Cardiac muscle cell (in vitro differentiated cells and primary cell): ENCODE measurements at places on chromosomes 3 and 15. TPM values are rescaled to one million over a fixed set of nuclear protein-coding genes. Genes with fewer than 3 reads are reported as not detected.
A peak's percentile ranks its signal among the peaks of the same experiment; 100 is the strongest.

CASR gene
- 0.04 and 0.06 TPM in 2 replicates for total RNA-seq

TMEM62 gene
- total RNA-seq, result 8.6 and 9.1 TPM in 2 replicates

SMAD6 gene
- 232 and 274 TPM in 2 replicates for total RNA-seq

ELL3 gene
- total RNA-seq, result 2.6 and 4.3 TPM in 2 replicates

PPARG gene
- total RNA-seq, result 0.32 and 0.45 TPM in 2 replicates

MYO5A gene
- 15.2 and 27.7 TPM in 2 replicates for total RNA-seq

ADAMTS7 gene
- 20.4 and 35.3 TPM in 2 replicates for total RNA-seq

GASK1A gene
- total RNA-seq, result 0.78 and 0.80 TPM in 2 replicates

MIX23 gene
- total RNA-seq, result 54.8 and 60.7 TPM in 2 replicates

MEIS2 gene
- 326 and 432 TPM in 2 replicates for total RNA-seq

IL5RA gene
- 0.07 TPM in 1 of 2 replicates, not detected in the other for total RNA-seq

C15orf62 gene
- 1.2 and 1.6 TPM in 2 replicates for total RNA-seq

CACNA1D gene
- total RNA-seq, result 66.7 and 159 TPM in 2 replicates

GRCh38 chr15:78749831-78750230 is 61.4 kb downstream of the ADAMTS7 start:
- no peaks in the 10 kb centered on the region for H3K27me3 ChIP-seq
- H3K27ac ChIP-seq, result no peak overlapping the region
- peaks cover 3% of the 10 kb centered on the region for H3K4me1 ChIP-seq
- H3K36me3 ChIP-seq, result no peaks in the 10 kb centered on the region
- DNase-seq, result no peak

DNA sequence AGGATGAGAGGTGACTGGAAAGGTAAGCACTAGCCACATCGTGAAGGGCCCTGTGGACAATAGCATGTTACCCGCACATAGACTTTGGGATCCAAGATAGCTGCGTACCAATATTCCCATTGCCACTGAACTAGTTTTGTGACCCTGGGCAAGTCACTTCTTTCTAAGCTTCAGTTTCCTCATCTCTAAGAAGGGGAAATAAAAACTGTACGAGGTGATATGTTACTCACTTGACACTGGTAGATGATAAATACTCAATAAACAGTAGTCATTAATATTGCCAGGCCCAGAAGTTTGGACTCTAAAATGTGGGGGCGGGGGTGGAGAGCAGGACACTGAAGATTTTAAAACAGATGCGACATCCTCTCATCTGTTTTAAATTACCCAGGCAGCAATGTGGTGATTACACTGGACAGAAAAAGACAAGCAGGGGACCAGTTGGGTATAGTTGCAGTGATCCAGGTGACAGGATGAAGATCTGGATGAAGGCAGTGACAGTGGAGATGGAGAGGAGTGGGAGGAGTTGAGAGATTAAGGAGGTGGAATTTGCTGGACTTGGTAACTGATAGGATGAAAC is 2.5 kb downstream of the ATG7 start:
- H3K27me3 ChIP-seq, result no peaks in the 10 kb centered on the region
- H3K36me3 ChIP-seq, result no peaks in the 10 kb centered on the region
- DNase-seq, result no peak

GRCh38 chr3:124032311-124032880 is 40.5 kb upstream of the ROPN1 start:
- peak overlapping the region; percentile 46 for H3K4me3 ChIP-seq
- peaks cover 3% of the 10 kb centered on the region for H3K4me1 ChIP-seq
- peaks cover 80% of the 10 kb centered on the region for H3K27me3 ChIP-seq
- H3K27ac ChIP-seq, result peak overlapping the region; percentile 49

- H3K4me3 ChIP-seq, result no peak overlapping the region
- H3K4me1 ChIP-seq, result peaks cover 12% of the 10 kb centered on the region
- H3K27me3 ChIP-seq, result peaks cover 3% of the 10 kb centered on the region
- no peak overlapping the region for H3K27ac ChIP-seq
- DNase-seq, result peak; percentile 50
- H3K36me3 ChIP-seq, result no peaks in the 10 kb centered on the region
Observed at GRCh38 chr15:43930079-43930478, 103.3 kb downstream of the WDR76 start.

DNA sequence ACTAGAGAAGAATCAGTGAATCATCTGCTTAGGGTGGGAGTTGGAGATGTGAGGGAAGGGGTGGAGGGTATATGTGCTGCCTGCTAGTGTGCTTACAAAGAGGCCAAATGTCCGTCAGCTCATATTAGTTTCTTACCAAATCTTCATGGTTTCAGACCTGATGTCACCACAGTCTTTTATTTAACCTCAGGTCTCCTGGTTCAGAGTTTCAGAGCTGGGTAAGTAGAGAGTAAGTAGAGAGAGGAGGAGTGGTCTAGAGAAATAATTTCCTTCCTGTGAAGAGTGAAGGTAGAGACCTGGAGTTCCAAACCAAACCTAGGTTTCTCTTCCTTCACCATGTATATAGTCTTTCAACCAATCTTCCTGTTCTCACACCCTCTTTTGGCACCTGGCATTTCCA is 17.5 kb upstream of the P2RY1 start:
- peaks cover under 1% of the 10 kb centered on the region for H3K4me1 ChIP-seq
- no peak for DNase-seq
- no peak overlapping the region for H3K4me3 ChIP-seq
- no peak overlapping the region for H3K27ac ChIP-seq

DNA sequence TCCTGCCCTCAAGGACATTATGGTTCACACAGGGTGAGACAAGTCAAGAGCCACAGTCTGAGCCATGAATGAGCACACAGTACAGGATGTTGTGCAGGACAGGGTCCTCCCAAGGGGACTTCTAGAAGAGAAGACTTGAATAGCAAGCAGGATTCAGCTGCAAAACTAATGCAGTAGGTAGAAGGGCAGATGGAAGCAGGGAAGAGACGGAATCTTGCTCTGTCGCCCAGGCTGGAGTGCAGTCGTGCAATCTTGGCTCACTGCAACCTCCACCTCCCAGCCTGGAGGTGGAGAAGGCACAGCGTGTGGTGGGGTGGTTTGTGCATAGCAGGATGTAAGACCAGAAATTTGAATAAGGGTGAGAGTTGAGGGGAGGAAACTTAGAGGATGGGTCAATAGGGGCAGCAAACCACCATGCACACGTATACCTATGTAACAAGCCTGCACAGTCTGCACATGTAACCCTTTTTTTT is 8.0 kb downstream of the BCL2L10 start:
- no peak overlapping the region for H3K27ac ChIP-seq
- no peak for DNase-seq
- no peaks in the 10 kb centered on the region for H3K4me1 ChIP-seq
- no peak overlapping the region for H3K4me3 ChIP-seq

DNA sequence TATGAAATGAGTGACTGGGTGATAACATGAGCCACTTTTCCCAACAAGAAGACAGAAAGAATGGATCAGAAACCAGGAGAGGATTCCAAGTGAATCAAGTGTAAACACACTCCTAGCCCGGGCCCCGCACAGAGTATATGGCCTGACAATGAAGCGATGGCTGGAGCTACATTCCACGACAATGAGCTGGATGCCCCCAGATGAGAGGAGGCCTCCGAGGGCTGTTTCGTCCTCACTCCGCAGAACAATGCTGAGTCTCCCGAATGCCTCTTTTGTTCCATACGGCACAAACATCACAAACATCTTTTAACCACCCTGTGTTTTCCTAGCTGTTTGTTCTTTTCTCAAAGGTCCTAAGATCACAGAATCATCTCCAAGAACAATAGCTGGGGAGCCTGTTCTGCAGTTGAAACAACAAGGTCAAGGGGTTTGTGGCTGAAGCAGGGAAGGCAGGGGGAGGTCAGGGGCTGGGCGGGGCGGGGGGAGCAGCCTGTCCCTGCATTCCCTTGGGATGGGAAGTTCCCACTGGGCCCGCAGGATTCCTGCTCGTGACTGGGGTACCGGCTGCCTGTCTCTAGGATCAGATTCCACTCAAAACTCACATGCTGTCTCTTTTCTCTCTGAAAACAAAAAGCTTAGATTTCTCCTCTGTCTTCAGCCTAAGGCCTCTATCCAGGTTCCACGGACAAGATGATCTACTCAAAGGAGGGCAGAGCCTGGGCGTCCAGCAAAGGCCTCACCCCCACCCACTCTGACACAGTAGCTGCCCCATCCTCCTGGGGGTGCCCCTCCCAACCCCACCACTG is 151.3 kb downstream of the XXYLT1 start:
- H3K27me3 ChIP-seq, result no peaks in the 10 kb centered on the region
- H3K4me1 ChIP-seq, result peaks cover 34% of the 10 kb centered on the region
- DNase-seq, result no peak
- no peak overlapping the region for H3K4me3 ChIP-seq
- no peak overlapping the region for H3K27ac ChIP-seq
- H3K36me3 ChIP-seq, result no peaks in the 10 kb centered on the region

DNA sequence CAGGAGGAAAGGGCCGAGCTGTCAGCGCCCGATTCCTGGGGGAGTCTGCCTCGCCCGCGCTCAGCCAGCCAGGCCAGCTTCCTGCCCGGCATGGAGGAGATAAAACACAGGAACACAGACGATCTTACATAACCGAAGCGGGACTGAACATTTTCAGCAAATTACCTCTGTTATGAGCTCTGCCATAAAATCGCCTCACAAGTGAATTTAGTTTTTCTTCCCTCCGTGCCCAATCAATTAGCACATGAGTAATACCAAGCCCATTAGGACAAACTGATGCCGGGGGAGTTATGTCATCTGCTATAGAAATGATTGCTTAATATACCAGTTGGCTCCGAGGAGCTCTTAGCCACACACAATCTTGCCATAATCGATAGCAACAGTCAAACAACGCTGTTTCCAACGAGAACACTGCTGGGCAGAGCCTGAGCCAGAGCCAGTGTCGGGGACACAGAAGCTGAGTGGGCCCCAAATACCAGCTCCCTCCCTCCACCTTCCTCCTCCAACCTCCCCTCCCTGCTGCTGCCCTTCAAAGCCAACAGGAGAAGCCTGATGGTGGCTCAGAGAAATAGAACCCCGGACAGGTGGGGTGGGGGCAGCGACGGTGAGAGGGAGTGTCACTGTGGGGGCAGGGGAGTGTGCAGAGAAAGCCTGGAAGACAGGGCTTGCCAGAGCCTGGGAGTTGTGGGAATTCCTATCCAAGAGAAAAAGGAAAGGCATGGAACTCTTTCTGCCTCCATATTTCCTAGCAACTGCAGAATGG is 279.4 kb upstream of the TLE3 start:
- H3K4me1 ChIP-seq, result peaks cover 13% of the 10 kb centered on the region
- peaks cover 27% of the 10 kb centered on the region for H3K27me3 ChIP-seq
- H3K27ac ChIP-seq, result no peak overlapping the region
- no peak overlapping the region for H3K4me3 ChIP-seq
- DNase-seq, result peak; percentile 73

GRCh38 chr15:74137537-74137894 is 7.1 kb downstream of the ISLR2 start:
- no peak overlapping the region for H3K27ac ChIP-seq
- H3K27me3 ChIP-seq, result peaks cover 40% of the 10 kb centered on the region
- no peaks in the 10 kb centered on the region for H3K36me3 ChIP-seq
- H3K4me1 ChIP-seq, result peaks cover 6% of the 10 kb centered on the region
- no peak for DNase-seq
- H3K4me3 ChIP-seq, result no peak overlapping the region

- DNase-seq, result no peak
- no peaks in the 10 kb centered on the region for H3K27me3 ChIP-seq
- no peak overlapping the region for H3K4me3 ChIP-seq
- H3K36me3 ChIP-seq, result no peaks in the 10 kb centered on the region
Observed at GRCh38 chr15:57920911-57921310, 144.6 kb downstream of the ALDH1A2 start.

DNA sequence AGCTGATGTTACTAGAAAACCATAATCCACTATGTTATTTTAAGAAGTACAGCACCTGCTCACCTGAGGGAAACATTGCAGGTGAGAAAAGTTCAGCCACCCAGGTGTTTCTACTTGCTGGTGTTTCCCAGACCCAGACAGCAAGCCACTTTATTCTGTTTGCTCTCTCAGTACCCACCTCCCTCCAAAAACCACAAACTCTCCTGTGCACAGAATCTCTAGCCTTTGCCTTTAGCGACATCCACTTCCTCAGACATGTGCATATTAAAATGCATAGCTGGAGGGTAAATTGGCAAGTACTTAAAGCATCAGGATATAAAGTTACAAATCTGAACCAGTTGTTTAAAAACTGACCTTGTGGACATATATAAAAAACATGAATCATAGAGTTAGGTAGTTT is 36.7 kb downstream of the VGLL3 start:
- DNase-seq, result no peak
- no peak overlapping the region for H3K27ac ChIP-seq
- H3K27me3 ChIP-seq, result no peaks in the 10 kb centered on the region
- H3K36me3 ChIP-seq, result no peaks in the 10 kb centered on the region

DNA sequence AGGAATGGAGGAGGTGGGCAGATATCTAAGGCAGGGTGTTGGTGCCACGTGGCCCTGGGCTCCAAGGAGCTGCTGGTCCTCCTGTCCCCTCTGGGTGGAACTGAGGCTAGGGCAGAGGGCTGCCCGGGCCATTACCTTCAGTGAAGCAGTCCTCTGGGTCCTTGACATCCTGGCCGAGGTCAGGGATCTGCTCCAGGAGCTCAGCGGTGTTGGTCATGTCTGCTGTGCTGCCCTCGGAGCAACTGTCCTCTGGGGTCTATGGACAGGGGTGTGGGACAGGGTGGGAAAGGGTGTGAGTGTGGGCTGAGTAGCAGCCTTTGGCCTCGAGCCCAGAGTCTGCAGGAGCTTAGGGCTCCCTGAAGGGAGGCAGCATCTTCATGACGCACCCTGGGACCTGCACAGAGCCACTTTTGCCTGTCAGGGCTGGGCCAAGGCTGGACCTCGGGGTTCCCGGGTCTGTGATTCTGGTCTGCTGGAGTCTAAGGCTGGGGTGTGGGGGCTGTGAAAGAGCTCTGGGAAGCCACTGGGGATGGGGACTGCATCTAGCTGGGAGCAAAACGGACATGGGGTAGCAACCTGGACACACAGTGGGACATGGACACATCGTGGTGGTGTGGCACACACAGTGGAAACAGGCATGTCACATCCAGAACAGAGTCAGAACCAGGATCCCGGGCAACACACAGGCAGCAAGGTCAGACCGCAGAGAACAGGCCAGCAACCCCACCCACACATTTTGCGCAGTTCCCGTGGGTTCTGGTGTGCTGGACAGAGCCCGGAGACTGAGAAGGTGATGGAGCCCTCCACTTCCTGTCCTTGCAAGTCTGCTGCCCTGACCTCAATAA is 72.7 kb downstream of the SCN5A start:
- no peaks in the 10 kb centered on the region for H3K36me3 ChIP-seq
- no peak overlapping the region for H3K4me3 ChIP-seq
- H3K27me3 ChIP-seq, result peaks cover 2% of the 10 kb centered on the region
- no peak overlapping the region for H3K27ac ChIP-seq
- peaks cover 29% of the 10 kb centered on the region for H3K4me1 ChIP-seq

GRCh38 chr3:170869645-170870593 is at the start of gene RPL22L1:
Gene RPL22L1, minus strand, starts transcription at chr3:170870195. Its CDS starts 28 bp downstream, at chr3:170870167.
- peaks cover 26% of the 10 kb centered on the region for H3K36me3 ChIP-seq
- peak within 1 kb of the TSS; percentile 52 for H3K4me3 ChIP-seq
- peak; percentile 96 for DNase-seq
- H3K4me1 ChIP-seq, result peaks cover 8% of the 10 kb centered on the region
- peak within 1 kb of the TSS; percentile 93 for H3K27ac ChIP-seq

GRCh38 chr3:113912552-113913236 is 35.1 kb upstream of the ZDHHC23 start:
- H3K4me3 ChIP-seq, result no peak overlapping the region
- no peaks in the 10 kb centered on the region for H3K36me3 ChIP-seq
- no peaks in the 10 kb centered on the region for H3K27me3 ChIP-seq
- no peak overlapping the region for H3K27ac ChIP-seq
- no peaks in the 10 kb centered on the region for H3K4me1 ChIP-seq

GRCh38 chr3:32480604-32481003 is 22.0 kb downstream of the CMTM6 start:
- H3K27ac ChIP-seq, result no peak overlapping the region
- peaks cover 11% of the 10 kb centered on the region for H3K4me1 ChIP-seq
- H3K36me3 ChIP-seq, result peaks cover 3% of the 10 kb centered on the region
